Activated CD4-positive, alpha-beta T cell treated with anti-CD3 and anti-CD28 coated beads for 48 hours (primary cell): ENCODE measurements at places on chromosomes 7 and 10.

DNA sequence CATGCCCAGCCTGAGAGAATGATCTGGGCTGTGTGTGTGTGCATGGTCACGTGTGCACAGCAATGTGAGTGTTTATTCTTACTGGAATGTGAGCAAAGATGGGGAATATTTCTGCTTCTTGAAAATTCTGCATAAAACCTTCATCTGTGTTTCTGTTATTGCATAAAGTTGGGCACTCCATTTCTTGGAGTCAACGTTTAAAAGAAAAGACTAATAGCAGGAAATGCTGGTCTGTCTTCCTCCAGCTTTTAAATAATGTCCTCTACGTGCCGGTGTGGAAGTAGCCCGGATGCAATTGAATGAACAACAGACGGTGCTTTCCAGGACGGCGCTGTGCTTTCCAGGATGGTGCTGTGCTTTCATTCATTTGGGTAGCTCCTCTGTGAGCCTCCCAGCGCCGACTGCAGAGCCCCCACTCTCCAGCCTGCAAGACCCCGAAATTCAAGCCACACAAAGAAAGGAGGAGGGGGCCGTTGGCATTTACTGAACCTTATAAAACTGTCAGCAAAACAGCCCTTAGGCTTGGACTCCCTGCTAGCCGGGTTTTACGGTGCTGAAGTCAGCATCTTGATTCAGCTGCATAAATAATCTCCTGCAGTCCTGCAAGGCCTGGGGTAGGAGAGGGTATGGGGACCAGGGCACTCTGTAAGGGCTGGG lies 158.2 kb upstream of the PRKCQ start:
- no peak for DNase-seq

DNA sequence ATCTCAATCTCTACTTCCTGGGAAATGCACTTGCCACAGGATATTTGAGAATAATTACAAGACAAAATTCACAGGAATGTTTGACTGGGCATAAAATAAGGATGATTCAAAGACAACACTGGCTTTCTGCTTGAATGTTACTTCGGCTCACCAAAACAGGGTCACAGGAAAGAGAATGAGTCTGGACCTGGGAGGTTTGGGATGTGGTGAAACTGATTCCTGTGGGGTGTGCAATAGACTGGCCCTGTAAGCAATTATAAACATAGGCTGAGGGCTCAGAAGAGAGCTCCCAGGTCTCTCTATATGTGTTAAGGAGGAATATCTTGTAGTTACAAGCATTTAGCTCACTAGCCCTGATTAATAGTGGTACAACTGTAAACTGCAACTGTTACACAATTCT lies 613.9 kb upstream of the CELF2 start:
- DNase-seq: no peak

GRCh38 chr10:132293201-132293812 lies 14.4 kb downstream of the STK32C start:
- DNase-seq: no peak

- DNase-seq: peak; percentile 95
Observed at GRCh38 chr10:58267713-58268453, at the start of gene IPMK. Gene IPMK (minus strand): TSS chr10:58267894. CDS start chr10:58267611, 283 bp downstream.

DNA sequence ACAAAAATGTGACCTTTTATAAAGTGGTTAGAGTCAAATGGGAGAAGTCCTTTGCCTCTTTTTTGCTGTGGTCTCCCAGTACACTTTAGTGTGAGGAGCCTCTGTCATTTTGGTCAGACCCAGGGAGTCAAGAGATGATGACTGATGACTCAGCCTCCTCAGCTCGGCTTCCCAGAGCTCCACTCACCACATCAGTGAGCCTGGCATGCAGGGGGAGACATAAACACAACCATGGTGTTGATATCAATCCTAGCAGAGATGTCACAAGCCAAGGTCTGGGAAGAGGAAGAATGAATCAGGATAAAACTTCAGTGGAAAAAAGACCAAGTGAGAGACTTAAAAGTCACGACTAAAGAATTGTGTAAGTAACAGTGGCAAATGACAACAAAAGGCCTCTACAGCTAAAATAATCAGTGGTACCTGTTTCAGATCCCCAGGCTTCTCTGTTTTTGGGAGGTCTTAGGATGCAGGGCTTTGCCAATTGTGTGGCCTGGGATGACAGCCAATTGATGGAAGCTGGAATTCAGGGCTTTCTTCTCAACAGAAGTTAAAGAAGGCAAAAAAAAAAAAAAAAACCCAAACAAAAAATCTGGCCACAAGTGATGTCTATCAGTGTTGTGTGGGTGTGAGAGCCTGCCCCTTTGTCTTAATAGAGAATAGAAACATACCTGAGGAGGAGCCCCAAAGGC lies 50.2 kb downstream of the TFAM start:
- DNase-seq: peak; percentile 46

- DNase-seq: no peak
Observed at GRCh38 chr7:136245327-136246004, 268.3 kb upstream of the MTPN start.

- no peak for DNase-seq
Observed at GRCh38 chr10:104641937-104642657, 1.0 kb downstream of the SORCS3 start.

GRCh38 chr7:70571403-70571934 lies 560.5 kb upstream of the GALNT17 start:
- DNase-seq: no peak

DNA sequence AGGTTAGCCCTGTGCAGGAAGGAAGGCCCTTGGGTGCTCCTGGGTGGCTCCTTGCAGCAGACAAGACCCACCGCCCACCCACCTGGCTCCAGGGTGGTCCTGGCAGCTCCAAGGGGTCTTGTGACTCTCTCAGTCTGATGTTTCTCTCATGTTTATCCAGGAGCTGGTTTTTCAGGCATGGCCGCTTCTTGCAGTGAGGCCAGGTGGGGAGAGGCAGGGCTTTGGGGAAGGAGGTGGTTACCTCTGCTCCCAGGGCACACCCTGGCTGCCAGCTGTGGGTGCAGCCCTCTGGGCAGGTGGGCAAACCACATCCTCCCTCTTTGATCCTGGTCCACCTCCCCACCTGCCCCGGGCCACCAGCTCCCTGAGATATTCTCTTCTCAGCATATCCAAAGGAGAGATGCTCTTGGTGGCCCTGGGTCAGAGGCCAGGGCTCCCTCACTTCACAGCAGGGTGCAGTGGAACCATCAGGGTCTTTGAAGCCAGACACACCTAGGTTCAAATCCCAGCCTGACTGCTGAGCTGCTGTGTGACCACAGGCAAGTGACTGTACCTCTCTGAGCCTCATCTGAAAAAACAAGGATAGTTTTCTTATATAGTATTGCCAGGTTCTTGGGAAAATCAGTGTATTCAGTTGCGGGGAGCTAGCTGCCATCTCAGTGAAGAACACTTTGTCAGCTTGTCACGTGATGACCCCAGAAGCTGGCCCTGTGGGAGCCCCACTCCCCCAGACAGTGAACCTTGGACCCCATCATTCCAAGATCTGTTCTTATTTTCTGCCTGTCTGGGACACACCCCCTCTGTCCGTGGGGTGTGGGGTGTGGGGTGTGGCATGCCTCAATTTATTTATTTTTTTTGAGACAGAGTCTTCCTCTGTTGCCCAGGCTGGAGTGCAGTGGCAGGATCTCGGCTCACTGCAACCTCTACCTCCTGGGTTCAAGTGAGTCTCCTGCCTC lies 11.5 kb downstream of the GTF2IRD1 start:
- no peak for DNase-seq

DNA sequence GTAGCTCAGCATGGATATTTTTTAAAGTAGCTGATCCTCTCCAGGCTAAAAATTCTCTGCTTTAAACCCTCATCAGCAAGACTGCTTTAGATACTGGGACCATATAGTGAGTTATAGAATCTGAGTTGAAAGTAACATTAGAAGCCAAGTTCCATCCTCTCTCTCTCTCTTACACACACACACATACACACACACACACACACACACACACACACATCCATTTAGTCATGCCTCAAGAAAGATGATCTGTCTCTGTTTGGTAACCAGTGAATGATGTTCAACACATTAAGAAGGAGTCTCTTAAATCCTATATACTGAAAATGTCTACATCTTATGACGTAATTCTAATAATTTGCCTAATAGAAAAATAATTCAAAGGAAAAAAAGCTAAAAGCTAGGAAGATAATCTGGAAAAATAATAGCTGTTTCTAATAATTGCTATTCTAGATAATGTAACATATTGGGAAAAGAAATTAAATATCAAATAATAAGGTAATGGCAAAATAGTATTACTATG lies 16.9 kb upstream of the ATP6V0A4 start:
- no peak for DNase-seq

DNA sequence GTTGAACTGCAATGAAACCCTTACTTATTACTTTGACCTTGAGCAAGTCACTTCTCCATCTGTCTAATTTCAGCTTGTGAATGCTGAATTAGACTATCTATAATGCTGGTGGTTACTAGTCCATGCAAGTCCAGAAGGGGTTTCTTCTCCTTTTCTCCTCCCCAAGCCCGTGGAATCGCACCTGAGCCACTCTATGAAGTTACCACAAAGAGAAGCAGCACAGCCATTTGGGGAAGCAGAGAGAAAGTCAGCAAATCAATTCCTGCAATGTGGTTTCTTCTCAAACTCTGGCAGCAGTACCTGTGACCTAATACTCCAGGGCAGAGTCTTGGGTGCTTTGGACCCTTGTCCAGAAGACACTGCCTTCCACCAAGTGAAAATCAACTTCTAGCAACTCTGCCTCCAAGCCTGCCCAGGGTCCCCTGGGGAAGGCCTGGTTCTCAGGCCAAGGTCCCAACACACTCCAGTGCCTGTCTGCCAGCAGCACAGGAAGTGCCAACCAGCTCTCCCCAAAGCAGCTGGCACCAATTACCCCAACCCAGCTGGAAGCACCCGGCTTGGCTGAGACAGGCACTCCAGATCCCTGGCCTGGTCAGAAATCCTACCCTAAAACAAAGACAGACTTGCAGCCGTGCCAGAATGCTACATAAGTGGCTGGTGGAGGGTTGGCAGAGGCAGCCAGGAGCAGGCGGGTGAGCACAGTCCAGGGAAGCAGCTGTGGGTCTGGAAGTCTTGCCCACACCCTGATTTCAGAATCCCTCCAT lies 200.3 kb downstream of the LSM5 start:
- no peak for DNase-seq

- DNase-seq: no peak
Observed at GRCh38 chr10:46234431-46235060, 52.3 kb upstream of the ANTXRL start.

- DNase-seq: no peak
Observed at GRCh38 chr7:20561466-20561865, 54.0 kb upstream of the ABCB5 start.
